ENCODE measurements at places on chromosomes 7 and 10.
A peak's percentile ranks its signal among the peaks of the same experiment; 100 is the strongest.

DNA sequence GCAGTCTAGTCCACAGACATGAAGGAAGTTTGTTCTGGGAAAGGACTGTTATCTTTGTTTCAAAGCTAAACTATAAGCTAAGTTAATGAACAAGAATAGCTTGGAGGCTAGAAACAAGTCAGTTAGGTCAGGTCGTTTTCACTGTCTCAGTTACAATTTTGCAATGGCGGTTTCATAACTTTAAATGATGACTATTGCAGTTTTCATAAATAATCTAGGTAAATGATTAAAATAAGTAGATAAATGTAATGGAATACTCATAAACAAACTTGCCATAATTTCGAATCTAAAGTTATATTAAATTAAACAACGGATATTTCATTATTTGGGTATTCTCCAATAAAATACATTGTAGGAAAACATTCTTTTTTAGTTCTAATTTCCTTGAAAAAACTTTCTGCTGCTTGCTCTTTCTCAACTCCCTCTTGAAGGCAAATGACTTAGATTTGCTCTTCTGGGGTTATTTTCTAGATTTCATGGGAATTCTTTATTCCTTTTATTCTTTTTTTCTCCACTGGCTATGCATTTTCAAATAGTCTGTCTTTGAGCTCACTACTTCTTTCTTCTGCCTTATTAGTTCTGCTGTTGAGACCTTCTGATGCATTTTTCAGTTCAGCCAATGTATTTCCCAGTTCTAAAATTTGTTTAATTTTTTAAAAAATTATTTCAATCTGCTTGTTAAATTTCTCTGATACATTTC is 103.8 kb upstream of the APBB1IP start:
- no peak for DNase-seq

DNA sequence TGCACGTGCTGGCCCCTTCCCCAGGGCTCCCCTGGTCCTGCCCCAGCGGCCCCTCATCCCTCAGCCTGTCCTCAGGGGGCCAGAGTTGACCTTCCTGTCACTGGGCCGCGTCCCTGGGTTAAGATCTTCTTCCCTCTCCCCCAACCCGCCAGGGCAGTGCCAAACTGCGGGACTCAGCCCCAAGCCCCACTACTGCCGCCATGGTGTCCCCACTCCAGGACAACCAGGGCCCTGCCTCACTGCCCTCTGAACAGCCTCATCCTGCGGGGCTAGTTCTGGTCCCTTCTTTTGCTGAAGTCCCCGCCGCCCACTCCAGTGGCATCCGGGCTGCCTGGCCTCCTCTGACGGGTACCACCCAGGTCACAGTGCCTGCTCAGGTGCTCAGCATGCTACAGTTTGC is 37.5 kb downstream of the UNCX start:
- no peak for DNase-seq

DNA sequence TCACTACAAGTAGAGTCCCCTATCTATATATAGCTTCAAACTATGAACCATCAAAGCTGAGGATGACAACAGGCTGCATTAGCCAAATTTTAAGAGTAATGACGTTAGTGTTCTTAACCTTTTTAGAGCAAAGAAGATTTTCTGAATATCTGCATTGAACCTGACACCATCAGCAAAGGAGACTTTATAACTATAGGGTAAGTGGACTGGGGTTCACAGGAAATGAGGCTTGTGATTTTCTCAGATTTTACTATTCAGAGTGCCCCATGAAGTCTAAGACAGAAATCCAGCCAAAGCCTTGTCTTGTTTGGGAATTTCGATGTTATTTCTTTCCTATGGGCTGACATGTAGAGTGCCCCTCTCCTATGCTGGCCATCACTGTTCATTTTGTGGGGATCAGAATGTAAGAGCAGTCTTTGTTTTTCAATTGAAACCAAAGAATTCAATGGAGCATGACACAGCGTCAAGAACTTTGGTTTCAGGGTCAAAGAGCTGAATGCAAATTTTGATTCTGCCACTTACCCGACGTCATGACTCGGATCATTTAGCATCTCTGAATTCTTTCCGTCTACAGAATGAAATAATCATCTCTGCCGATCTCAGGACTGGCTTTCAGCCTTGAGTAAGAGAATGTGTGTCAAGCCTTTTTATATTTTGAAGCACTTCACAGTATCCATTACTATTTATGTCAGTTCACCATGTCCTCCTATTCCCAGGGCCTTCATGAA is 52.7 kb downstream of the DENND11 start:
- DNase-seq: no peak

DNA sequence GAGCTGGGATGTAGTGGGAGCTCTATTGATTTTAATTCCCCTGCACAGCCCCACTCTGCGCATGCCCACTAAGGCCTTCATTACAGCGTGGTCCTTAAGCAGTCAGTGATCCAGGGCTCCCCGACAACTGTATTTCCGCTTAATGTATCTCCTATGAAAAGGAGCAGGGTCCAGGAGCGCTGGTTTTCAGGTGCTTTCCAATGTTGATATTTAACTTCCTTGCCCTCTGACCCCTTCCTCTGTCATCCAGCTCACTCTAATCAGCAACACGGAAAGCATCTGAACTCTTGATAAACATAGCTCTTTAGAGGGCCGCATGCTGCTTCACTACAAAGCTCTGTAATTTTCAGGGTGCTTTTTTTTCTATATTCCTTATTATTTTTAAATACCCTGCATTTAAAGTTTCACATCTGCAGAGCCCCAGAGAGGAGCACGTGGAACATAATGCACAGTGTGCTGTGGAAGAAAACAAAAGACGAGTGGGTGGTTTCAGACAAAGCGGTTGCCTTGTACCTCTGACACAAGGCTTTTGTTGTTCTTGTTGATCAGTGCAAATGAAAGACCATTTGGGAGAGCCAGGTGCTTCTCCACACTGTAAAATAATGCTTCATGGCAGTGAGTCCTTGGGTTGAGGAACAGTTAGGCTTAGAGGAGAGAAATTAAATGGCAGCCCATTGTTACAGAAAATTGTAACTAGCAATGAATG is 465.9 kb upstream of the CELF2 start:
- no peak for DNase-seq

DNA sequence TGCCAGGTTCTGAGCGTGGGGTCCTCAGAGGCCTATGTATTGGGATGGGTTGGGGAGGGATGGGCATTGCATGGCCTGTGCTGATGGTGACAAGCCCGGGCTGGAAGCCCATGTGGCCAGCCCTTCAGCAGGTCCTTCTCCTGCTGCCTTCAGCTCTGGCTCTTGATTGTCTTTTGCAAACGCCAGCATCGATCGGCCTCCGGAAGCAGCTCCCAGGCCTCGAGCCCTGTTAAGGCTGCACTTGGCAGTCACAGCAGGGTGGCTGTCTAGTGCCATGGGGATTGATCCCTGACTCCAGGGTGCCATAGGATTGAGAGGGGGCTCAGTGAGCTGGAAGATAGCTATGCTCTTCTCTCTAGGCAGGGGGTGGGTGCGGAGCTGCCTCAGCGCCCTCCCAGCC is 51.4 kb downstream of the CDH23 start:
- DNase-seq: no peak

DNA sequence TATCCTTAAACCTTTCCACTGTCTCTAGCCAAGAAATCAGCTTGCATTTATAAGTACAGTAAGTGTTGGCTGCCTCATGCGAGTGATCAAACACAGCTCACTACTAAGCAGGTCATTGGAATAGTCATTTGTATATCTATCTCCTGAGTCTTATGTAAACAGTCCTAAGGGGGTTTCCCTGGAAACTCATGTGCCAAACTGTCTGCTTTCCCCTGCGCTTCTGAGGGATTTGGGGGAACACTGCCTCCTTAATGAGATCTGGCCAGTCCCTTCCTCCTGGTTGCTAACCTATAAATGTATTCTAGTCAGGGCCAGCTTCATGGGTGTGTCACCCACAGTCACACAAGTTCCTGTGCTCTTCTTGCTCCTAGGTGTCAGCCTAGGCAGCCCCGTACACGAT is 133.1 kb downstream of the CD36 start:
- no peak for DNase-seq

DNA sequence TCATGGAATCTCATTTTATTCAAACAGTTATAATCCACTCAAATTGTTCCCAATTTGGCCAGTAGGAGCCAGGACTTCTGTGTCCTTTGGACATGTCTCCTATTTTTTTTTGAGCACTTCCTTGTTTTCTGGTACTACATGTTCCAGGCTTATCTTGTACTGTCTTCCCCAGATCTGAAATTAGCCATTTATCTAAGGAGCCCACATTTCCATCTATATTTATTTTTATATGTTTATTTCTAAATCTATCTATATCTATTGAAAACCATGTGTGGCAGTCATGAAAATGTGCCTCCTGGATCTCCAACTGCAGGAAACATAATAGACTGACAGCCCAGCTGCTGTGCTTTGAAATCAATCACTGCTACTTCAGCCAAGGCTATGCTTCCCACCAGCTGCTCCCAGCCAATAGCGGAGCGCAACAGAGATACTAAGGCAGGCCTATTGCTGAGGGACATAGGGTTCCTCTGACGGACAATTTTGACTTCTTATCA is 147.1 kb downstream of the LRRC4 start:
- DNase-seq: no peak

- DNase-seq: no peak
These were observed 105.2 kb downstream of the FANK1 start for GRCh38 chr10:126001576-126001975.

DNA sequence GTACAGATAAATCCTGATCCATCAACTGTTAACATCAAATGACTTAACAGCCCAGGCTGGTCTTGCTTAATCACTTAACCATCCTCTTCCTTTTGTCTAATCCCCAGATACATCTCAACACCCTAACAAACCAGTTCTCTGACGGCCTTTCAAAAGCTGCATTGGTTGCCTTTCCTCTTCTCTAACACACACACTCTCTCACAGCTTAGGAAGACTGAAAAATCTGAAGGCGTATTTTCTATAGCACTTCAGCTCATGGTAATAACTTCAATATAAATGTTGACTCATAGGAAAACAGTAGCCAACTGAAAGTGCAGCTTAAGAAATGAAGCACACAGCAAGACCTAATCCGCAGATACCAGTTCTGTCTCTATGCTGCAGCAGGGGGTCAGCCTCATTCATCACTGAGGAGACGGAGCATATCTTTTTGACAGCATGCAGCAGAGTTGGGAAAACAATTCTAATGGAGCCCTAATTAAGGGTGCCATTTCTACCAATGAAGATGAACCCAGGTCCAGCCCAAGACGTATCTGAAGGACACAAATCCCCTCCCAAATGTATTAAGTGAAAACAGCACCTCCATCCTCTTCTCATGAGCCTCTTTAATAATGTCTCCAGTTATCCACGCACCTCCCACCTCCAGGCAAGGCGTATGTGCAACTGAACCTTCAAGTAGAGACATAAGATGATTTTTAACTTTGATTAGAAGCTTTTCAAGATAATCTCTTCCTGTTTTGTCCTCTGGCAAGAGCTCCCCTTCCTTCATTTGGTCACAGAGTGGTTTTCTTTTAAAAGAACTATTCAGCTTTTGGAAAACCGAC is 211.7 kb upstream of the NFE2L3 start:
- DNase-seq: no peak

- DNase-seq: no peak
These were observed 206.9 kb upstream of the KLF14 start for GRCh38 chr7:130940907-130941306.

- no peak for DNase-seq
These were observed 74.8 kb upstream of the SVIL start for GRCh38 chr10:29709484-29710002.

- peak; percentile 51 for DNase-seq
These were observed 9.9 kb upstream of the PSMG3 start for GRCh38 chr7:1579481-1580421.

DNA sequence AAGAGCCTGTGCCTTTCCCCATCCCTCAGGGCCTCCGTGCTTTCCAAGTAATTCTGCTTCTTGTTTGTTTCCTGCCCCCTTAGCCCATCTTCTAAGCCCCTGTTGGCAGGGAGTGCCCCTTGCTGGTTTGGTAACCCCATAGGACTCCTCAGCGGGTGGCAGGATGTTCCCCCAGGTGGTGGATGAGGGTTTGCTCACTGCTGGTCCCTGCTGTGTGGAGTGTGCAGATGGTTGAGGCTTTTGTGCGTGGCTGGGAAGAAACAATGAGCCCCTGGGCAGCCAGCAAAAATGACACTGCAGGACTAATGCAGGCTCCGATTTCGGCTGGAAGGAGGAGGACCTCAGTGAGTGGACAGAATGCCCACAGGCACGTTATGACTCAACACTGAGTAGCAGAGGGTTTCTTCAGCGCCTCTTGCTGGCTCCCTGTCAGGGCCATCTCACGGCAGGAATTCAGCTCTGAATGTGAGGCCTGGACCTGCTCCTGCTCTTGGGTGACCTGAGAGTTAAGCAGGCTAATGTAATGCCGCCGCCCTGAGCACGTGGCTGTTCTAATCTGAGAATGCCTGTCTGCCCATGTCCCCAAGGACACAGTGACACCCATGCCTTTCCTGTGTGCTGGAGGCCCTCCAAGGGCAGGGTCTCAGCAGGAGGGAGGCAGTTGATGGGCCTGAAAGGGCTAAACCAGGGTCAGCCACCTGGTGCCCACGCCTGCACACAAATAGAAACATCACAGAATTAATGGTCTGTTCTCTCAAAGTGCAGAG is 16.6 kb downstream of the BAG3 start:
- no peak for DNase-seq

GRCh38 chr7:98640375-98640774 is 23.3 kb downstream of the NPTX2 start:
- DNase-seq: no peak

DNA sequence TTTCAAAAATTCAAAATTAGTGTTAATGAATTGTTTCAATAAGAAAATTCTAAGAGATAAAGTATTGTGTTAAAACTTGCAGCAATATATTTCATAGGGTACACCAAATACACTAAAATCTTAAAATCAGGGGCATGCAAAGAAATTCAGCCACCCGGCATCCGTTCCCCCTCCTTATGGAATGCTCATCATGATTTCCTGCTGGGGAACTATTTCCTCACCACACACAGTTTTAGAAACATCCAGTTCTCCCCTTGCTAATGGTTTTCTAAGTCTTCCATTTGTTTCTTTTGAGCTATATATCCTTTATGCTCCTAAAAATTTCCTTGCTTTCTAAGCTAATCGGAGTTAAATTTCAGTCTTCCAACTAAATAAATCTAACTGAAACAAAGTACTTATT is 60.7 kb downstream of the CHCHD3 start:
- DNase-seq: no peak

DNA sequence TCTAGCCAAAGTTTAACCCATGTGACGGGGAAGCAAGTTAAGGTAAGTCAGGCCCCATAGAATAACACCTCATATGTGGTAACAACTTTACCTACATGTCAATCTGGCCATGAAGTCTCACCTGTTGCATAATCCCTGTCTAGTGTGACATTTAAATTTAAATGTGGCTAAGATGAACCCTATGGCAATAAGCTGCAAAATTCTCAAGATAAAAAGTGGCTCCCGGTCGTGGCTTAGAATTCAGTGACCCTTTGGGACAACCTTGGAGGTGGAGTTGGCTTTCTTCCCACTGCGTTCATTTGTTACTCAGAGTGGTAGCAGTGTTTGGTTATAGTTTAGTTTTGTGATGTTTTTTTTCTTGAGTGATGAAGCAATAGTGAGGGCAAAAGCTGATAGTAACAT is 90.6 kb downstream of the ARID5B start:
- DNase-seq: no peak

- no peak for DNase-seq
These were observed 270.6 kb downstream of the TRIL start for GRCh38 chr7:28687537-28687936.

Data from substantia nigra (tissue), 51 donors.